ENCODE measurements at places on chromosomes 7 and 10.
A peak's percentile ranks its signal among the peaks of the same experiment; 100 is the strongest.

GRCh38 chr10:99433378-99434020 lies 3.1 kb upstream of the GOT1 start:
- DNase-seq, result no peak

GRCh38 chr7:91784469-91784868 lies 96.0 kb downstream of the MTERF1 start:
- DNase-seq, result peak; percentile 72

- peak; percentile 35 for DNase-seq
These were observed 78.3 kb downstream of the SLC25A40 start for GRCh38 chr7:87797798-87798403.

GRCh38 chr7:44074349-44074695 lies 8.0 kb downstream of the POLM start:
- no peak for DNase-seq

GRCh38 chr7:2169923-2170575 lies 62.7 kb downstream of the MAD1L1 start:
- no peak for DNase-seq

DNA sequence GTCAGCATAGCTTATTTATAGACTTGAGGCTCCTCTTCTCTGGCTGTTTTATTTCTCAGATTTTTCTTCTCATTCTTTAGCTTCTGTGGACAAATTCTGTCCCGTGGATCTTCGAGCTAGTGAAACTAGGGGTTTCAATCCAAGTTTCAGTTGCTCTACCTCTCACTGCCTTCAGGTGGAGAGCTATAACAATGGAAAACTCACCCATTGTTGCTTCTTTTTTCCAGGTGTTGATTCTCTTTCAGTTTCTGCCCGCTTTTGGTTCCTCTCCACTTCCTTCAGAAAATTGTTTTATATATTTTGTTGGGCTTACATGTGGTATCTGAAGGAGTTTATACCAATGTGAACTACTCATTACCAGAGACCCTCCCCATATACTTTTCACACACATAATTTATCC lies 266.1 kb downstream of the TCF7L2 start:
- no peak for DNase-seq

GRCh38 chr7:17498230-17498629 lies 199.8 kb downstream of the AHR start:
- no peak for DNase-seq

- peak; percentile 61 for DNase-seq
These were observed 132.3 kb upstream of the POT1 start for GRCh38 chr7:125061776-125062397.

GRCh38 chr7:101743241-101743994 lies 74.0 kb upstream of the CUX1 start:
- peak; percentile 53 for DNase-seq

DNA sequence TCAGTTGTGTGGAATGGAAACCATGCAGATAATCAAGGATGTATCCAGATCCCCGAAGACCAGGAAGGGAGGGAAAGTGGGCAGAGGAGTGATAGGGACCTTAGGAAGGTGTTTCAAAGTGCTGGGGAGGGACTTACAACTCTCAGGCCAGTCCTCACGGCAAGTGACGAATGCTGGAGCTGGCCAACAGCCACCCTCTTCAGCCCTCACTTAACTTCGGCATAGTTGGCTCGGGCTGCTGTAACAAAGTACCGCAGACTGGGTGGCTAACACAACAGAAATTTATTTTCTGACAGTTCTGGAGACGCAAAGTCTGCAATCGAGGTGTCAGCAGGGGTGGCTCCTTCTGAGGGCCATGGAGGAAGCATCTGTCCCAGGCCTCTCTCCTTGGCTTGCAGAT lies 265.9 kb upstream of the YAE1 start:
- DNase-seq, result peak; percentile 17

- peak; percentile 83 for DNase-seq
These were observed 1.3 kb downstream of the LSM8 start for GRCh38 chr7:118185163-118185860.

GRCh38 chr10:17805330-17805729 lies 3.8 kb upstream of the MRC1 start:
- DNase-seq, result no peak

GRCh38 chr7:127815631-127816145 lies 163.7 kb downstream of the SND1 start:
- no peak for DNase-seq

DNA sequence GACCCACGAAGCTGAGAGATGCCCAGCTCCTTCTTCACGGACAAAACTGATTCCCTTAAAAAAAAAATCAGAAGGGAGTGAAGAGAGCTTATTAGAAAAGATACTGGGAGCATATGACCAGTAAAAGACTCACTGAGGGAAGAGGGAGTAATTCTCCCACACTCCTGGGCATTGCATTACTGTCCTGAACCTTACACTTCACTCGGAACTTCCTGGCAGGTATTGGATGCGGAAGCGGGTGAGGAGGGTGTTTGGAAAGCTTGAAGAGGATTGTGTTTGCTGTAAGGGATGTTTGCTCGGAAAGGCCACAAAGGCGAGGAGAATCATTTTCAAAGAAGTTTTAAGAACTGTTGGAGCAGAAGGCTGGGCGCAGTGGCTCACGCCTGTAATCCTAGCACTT lies 375 bp downstream of the HKDC1 start:
- no peak for DNase-seq

GRCh38 chr7:2314209-2314955 lies at the start of gene SNX8:
SNX8 (minus strand) TSS chr7:2314441; CDS start chr7:2314421, 20 bp downstream.
- DNase-seq, result peak; percentile 84

DNA sequence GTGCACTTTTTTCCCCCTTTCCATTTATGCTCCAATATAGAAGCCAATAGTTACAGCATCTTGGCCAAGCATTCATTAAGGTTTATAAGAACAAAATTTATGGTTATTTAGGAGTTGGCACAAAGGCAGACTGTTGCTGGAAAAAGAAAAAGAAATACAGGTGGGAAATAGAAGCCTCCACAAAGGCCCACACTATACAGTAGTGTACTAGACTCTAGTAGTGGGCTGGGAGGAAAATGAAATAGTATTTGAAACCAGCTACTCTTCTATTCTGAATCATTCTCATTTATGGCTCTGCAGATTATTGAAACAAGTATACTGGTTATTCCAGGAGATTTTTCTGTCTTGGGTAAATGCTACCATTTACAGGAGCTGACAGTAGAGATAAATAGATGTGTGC lies 80.9 kb upstream of the CDK6 start:
- no peak for DNase-seq

- no peak for DNase-seq
These were observed 65.3 kb downstream of the GFRA1 start for GRCh38 chr10:116207690-116208089.

GRCh38 chr10:21031232-21031795 lies 134.2 kb upstream of the NEBL start:
- no peak for DNase-seq

- peak; percentile 15 for DNase-seq
These were observed 17.5 kb downstream of the ZNF33A start for GRCh38 chr10:38027986-38028385.

DNA sequence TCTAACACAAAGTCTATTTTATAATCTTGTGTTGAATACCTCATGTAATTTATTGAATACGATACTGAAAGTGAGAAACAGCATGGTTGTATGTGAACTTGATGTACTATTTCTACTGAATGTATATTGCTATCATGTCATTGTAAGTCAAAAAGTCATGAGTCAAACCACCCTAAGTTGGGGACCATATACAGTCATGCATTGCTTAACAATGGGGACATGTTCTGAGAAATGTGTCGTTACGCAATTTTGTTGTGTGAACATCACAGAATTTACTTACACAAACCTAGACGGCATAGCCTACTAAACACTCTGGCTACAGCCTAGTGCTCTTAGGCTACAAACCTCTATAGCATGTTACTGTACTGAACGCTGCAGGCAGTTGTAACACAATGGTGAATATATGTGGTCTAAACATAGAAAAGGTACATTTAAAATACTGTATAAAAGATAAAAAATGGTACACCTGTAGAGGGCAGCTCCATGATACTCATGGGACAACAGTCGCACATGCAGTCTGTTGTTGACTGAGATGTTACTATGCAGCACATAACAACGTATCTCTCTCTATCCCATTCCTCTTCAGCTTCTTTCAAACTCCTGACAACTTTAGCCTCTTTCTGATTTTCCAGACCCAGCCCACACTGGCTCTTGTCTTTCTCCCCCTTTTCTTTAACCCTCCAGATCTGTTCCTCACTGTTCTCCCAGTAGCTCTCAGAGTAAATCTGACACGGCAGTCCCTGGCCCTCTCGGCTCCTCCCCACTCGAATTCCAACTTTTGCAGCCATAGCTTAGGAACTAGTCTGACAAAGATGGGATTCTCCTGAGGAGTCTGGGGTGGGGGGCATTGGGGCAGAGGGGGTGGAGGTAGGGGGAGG lies 90.1 kb downstream of the SNX10 start:
- no peak for DNase-seq

DNA sequence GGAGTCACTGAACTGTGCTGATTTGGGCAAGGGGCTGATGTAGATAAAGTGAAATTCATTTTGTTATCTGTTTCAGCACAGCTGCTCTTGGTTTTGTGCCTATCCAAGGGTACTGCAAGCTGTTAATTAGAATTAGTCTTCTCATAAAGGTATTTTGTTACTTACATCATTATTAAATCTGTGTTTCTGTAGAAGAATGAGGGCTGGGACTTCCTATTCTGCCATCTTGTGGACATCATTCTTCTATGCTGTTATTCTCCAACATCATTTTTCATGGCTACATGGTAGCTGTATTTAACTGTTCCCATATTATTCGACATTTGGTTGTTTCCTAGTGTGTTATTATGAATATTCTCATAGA lies 76.2 kb upstream of the CCDC71L start:
- peak; percentile 62 for DNase-seq

GRCh38 chr7:17952387-17952786 lies 12.1 kb upstream of the SNX13 start:
- no peak for DNase-seq

GRCh38 chr7:1499367-1500029 lies 4.7 kb downstream of the INTS1 start:
- DNase-seq, result no peak

- DNase-seq, result no peak
These were observed 100.1 kb downstream of the BTRC start for GRCh38 chr10:101453791-101454718.

GRCh38 chr7:70472601-70473237 lies 659.2 kb upstream of the GALNT17 start:
- DNase-seq, result peak; percentile 31

GRCh38 chr7:124856299-124856888 lies 73.2 kb downstream of the POT1 start:
- peak; percentile 41 for DNase-seq

DNA sequence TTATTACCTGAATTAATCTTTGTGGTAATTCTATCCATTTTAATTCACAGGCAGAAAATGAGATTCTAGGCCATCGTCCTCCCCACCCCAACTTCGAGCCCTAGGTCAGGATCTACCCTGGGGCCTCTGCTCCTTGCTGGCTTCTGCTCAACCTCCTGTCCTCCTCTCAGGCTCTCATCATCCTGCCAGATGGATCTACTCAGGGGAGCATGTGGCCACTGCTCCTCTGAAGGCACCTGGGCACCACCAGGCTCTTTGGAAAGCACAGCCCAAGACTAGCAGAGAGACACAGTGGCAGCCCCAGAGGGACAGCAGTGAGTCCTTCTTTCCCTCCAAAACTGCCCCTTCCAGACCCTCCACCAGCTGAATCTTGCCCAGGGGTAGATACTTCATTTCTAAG lies 248.2 kb downstream of the TCERG1L start:
- DNase-seq, result no peak

DNA sequence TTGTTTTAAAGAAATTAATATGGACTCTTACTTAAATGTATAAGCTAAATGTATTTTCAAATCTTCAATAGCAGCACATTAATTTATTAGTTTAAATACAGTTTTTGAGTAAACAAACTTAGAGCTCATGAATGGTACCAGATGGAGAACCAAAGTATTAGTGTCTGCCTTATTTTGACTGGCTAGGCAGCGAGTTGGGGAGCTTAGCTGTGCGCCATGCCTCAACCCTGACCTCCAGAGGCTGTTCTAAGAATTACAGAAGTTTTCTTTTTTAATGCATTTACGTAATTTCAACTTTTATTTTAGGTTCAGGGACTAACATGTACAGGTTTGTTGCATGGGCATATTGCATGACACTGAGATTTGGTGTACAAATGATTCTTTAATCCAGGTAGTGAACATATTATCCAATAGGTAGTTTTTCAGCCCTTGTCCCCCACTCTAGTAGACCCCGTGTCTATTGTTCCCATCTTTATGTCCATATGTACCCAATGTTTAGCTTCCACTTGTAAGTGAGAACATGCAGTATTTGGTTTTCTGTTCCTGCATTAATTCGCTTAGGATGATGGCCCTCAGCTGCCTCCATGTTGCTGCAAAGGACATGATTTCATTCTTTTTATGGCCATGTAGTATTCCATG lies 166.8 kb downstream of the IQUB start:
- DNase-seq, result peak; percentile 0

DNA sequence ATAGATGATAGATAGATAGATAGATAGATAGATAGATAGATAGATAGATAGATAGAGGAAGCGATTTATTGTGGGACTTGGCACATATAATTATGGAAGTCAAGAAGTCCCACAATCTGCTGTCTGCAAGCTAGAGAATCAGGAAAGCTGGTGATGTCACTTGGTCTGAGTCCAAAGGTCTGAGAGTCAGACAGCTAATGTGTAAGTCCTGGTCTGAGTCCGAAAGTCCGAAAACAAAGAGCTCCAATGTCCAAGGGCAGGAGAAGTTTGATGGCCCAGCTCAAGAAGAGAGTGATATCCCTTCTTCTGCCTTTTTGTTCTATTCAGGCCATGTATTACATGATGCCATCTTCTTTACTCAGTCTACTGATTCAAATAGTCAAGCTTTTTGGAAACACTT lies 53.8 kb upstream of the TCF7L2 start:
- no peak for DNase-seq

GRCh38 chr7:151795168-151795811 lies 81.6 kb downstream of the PRKAG2 start:
- DNase-seq, result no peak

DNA sequence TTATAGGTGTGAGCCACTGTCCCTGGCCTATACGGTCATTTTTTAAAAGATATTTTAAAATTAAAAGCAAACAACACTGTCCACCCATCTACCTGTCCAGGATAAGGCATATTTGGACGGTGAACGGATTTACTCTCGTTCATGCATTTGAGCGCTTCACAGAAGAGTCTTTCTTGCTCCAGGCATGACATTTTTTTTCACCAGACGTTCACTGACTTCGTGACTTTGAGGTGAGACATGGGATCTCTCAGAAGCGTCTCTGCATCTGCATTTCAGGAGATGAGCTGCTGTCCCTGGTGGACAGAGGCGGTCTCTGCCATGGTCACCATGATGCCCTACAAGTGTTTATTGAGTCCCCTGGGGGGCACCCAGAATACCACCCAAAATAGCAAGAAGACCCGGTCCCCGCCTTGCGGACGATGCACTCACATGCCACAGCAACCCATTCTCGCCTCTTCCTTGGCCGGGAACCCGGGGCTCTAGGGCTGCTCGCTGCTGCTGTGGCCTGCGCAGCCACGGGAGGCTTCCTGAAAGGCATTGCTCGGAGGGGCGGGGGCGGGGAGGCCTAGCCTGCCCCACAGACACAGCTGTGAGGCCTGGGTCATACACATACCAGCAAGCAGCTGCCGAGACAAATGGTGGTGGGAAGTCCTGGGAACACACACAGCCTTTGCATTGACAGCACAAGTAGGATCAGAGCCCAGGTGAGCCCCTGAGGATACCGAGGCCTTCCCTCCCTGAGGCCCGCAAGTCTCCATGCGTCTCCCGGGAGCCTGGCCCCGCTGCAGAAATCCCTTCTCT lies 84.4 kb downstream of the RGS10 start:
- DNase-seq, result no peak

GRCh38 chr10:132443605-132443982 lies 46.6 kb downstream of the PWWP2B start:
- peak; percentile 60 for DNase-seq

- no peak for DNase-seq
These were observed 6.1 kb upstream of the ADGRA1 start for GRCh38 chr10:133081636-133082035.

Measured in fibroblast of skin of right biceps (primary cell).